ENCODE measurements at places on chromosomes 16 and 17.

- peak; percentile 32 for DNase-seq
Measured at GRCh38 chr16:22198547-22199293, 7.4 kb upstream of the EEF2K start.

DNA sequence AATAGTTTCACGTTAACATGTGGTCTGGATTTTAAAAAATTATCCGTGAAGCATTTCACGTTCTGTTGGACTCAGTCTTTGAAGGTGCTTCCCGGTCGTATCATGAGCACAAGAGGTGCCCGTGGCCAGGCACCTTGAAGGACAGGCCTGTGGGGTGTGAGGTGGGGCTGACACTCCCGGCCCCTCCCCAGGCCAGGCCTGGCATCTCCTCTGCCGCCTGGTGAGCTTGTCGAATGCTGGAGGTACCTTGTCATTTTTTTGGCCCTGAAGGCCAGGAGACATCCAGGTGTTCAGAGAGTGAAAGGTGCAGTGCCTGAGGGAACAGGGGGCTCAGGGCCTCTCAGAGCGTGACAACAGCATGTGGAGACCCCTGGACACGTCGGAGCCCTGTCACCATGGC lies 11.7 kb downstream of the ZNF469 start:
- DNase-seq = no peak

GRCh38 chr16:68447653-68448359 lies 502 bp downstream of the SMPD3 start:
- DNase-seq = no peak

- DNase-seq = no peak
Measured at GRCh38 chr16:69593751-69594255, 28.0 kb downstream of the NFAT5 start.
